ENCODE measurements at places on chromosomes 3 and 15.

GRCh38 chr15:43901495-43901894, 74.7 kb downstream of the WDR76 start:
- no peak for DNase-seq

- DNase-seq, result no peak
Measured at GRCh38 chr3:189304465-189305351, 132.9 kb downstream of the TPRG1 start.

GRCh38 chr3:47418167-47419082, 37.6 kb downstream of the PTPN23 start:
- peak; percentile 44 for DNase-seq

GRCh38 chr3:17494117-17494809, 248.2 kb downstream of the TBC1D5 start:
- DNase-seq, result no peak

- DNase-seq, result no peak
Measured at GRCh38 chr15:85008474-85009260, 27.0 kb downstream of the PDE8A start.

- no peak for DNase-seq
Measured at GRCh38 chr3:176526225-176526624, 671.1 kb downstream of the TBL1XR1 start.

DNA sequence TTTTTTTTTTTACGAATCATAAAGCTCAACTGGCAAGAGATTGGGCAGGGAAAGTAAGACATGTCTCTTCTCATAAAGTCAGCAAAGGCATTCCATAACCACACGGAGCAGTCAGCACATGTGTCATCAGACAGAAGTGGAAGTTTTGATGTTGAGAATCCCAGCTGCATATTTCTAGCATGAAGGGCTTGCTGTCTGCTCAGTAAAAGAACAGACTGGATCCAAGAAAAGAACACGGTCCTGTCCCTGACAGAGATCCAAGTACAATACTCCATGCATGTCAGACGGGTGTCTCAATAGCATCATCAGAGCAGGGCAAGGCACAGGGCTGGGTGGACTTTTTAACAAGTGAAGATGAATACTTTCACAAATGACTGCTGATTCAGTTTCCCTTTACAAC, 38.2 kb downstream of the ABI3BP start:
- DNase-seq, result no peak

DNA sequence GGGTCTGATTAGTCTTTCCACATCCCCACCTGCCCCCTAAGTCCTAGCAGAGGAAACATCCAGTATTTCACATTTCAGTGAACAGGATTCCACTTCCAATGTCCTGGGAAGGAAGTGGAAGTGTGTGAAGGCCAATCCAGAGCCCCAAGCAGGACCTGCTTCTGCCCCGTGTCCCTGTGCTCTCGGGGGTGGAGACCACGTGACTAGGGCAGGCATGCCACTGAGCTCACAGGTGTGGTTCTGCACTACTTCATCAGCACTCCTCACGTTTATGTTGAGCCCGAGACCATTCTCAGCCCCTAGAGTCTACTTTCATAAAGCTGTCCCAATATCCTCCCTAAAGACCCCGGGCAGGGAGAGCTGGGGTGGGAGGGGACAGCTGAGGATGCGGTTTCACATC, 84.3 kb downstream of the RAB11A start:
- no peak for DNase-seq

GRCh38 chr15:85744579-85744978, 50.1 kb downstream of the KLHL25 start:
- DNase-seq, result no peak

GRCh38 chr15:92324101-92324963, 69.3 kb upstream of the ST8SIA2 start:
- no peak for DNase-seq

- peak; percentile 16 for DNase-seq
Measured at GRCh38 chr3:197224034-197224444, 74.4 kb downstream of the DLG1 start.

DNA sequence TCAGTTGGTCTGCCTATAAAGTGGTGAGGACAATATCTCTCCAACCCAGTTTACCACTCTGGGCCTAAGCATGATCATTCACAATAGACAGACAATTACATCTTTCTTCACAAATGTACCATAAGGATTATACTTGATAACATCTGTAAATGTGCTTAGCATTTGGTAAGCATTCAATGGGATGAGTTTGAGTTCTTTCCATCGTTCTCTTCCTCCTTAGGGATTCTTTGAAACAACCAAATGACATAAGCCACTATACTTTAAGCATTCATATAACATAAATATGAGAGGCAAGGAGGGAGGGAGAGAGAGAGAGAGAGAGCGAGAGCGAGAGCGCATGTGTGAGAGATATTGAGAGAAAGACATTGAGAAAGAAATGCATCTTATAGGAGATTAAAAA, 303.3 kb upstream of the CBLB start:
- DNase-seq, result no peak

DNA sequence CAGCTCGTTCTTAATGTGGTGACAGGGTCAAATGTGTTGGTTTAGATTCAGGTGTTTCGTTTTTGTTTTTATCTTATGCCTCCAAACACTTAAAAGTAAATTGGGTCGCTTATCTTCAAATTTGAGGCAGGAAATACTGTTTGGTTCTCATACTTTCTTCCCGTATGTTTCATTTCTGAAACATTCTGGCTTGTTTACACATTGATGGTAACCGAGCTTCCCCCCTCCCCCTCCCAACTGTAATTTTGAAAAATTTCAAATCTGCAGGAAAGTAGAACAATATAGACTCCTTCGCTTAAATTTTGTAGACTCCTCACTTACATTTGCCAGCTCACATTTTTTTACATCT, 64.9 kb downstream of the CMTM8 start:
- no peak for DNase-seq

- DNase-seq, result no peak
Measured at GRCh38 chr3:33186524-33187367, 31.9 kb downstream of the SUSD5 start.
